Psoas muscle (tissue), 8 donors: ENCODE measurements at places on chromosomes 6 and 20.

DNA sequence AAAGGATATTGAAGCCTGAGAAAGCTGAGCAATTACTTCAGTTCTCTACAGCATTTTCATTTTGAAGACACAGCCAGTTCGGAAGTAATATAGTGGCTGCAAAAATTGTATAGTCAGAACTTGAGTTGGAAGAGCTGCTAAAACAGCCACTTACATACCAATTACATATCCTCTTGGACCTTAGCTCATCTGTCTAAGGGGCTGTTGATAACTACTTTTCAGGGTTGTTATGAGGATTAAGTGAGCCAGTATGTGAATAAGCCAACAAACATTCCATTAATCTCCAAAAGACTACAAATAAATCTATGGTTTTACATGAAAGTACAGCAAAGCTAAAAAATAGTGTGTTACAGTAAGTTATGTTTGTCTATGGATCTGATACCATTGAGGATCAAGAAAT, 59.7 kb downstream of the TMEM200A start:
- DNase-seq: no peak

GRCh38 chr6:160457823-160458222, 109.6 kb downstream of the SLC22A3 start:
- no peak for DNase-seq

GRCh38 chr6:20687494-20687893, 153.2 kb downstream of the CDKAL1 start:
- DNase-seq: no peak

DNA sequence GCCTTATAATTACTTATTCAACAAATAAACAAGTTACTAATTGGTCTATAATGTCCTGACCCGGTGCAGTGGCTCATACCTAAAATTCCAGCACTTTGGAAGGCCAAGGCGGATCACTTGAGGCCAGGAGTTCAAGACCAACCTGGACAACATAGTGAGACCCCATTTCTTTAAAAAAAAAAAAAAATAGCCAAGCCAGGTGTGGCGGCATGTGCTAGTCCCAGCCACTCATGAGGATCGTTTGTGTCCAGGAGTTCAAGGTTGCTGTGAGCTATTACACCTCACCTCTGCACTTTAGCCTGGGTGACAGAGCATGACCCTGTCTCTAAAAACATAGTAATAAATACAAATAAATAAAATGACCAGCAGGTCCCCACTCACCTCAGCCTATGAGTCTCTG, 9.8 kb upstream of the UBE2V1 start:
- DNase-seq: no peak

DNA sequence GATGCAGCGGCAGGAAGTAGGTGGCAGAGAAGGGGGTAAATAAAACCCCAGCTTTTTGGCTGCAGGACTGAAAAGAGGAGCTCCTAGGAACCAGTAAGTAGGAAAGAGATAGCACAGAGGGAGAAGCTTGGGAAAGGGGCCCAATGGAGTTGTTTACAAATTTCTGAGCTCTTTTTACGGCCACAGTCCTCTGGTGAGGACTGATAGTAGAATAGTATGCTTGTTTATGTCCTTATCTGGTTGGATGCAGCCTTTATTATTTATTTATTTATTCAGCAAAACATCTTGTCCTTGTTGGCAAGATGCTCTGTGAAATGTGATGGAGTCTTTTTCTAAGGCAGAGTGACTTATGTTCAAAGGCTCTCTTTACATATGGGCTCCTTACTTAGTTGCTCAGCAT, 119.7 kb upstream of the AHI1 start:
- no peak for DNase-seq
